T-helper 2 cell (primary cell): ENCODE measurements at places on chromosomes 7 and 10.
A peak's percentile ranks its signal among the peaks of the same experiment; 100 is the strongest.

DNA sequence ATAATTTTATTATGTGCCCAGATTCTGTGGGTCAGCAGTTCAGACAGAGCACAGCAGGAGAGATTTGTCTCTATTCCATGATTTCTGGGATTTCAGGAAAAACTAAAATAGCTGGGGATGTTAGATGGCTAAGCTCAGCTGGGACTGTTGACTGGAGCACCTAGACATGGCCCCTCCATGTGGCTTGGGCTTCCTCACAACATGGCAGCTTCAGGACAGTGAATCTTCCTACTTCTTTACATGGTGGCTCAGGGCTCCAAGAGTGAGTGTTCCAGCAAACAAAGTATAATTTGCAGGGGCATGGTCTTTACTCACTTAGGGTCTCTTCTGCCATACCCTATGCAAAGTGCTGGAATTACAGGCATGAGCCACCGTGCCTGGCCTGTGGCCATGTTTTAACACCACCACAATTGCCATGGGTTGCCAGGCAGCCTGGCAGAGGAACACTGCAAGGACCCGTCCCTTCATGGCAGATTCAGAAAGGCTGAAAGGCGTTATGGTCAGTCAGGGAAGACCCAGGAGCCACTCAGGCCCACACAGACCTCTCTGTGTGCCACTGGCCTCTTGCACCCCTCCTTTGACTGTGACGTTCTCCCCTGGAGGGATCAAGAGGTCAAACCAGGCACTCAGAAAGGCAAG, 50.8 kb upstream of the ZMIZ1 start:
- DNase-seq = no peak

DNA sequence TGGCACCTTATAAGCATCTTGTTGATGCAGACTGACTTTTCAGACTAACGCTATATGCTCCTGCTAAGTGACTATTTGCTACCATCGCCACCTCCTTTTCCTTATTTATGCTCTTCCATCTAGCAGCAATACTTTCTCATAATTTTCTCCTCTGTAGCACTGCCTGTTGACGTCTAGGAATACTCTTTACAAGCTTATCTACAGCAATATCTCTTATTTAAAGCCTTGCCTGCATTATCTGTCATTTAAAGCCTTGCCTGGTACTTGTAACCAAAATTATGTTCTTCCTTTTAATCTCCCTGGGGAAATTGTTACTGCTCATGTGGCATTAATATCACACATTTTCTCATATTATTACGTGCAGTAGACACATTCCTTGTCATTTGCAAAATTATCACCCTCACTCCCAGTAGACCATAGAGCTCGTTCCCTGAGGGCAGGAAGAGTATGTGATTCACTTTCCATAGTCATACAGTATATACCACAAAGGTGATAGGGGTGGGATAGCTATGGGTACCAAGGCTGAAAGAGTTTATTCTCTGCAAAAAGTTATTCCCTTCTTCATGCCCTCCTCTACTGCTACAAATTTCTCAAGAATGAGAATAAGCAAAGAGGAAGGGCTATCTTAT, 359.7 kb upstream of the PCDH15 start:
- no peak for DNase-seq

DNA sequence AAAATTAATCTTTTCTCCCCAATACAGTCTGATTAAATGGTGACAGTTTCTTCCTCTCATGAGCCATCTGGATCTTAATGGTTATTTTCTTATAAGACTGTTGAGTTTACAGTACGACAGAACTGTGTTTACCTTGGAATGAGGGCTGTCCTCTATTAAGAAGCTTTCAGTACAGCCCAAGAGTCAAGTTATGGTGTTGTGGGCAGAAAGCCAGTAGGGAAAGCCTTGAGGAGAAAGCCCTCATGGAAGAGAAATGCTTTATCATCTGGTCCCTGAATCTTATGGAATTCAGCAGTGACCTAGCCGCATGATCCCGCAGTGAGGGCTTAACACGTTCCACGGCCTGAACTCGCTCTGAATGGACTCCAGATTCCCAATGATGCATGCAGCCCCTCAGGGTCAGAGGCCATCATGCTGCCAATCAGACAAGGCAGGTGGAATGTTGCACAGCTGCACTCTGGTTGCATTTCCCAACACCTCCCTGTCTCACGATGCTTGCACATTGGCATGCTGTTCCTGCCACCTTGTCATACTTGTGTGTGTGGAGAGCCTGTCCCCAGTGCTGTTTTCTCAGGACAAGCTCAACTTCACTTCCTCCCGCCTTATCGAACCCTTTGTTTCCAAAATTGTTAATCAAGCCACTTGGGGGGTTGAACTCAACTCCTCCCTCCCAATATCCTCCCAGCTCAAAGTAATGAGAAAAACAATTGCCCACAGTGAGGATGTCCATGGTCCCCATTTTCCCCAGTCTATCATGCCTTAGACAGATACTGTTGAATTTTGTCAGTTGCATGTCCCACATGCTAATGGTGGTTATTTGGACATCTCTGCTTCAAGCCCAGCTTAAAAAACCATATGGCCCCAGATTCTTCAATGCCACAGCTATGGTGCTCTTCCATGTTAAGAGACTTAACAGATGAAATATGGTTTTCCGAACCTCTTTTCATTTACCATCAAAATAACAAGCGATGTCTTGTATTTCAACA, 211.1 kb upstream of the TCF7L2 start:
- DNase-seq = no peak

DNA sequence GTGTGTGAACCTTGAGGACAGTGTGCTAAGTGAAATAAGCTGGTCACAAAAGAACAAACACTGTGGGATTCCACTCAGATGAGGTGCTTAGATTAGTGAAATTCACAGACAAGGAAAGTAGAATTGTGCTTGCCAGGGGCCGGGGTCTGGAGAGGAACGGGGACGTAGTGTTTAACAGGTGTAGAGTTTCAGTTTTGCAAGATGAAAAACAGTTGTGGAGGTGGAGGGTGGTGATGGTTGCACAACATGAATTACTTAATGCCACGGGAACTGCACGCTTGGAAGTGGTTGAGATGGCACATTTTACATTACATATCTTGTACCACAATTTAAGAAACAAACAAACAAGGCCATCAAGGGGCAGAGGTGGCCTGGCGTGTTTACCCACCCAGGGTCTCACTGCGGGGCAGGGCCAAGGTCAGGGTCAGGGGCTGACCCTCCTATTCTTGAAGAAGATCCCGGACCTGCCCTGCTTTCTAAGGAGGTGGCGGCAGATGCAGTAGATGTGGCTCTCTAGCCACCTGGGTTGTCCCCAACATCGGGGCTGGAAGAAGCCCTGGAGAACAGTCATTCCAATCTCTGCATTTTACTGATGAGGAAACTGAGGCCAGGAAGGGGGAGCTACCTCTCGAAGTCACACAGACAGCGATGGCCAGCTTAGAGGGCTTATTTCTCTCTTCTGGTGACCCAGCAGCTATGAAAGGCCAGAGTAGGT, 91.5 kb upstream of the LRRC4 start:
- DNase-seq = no peak

DNA sequence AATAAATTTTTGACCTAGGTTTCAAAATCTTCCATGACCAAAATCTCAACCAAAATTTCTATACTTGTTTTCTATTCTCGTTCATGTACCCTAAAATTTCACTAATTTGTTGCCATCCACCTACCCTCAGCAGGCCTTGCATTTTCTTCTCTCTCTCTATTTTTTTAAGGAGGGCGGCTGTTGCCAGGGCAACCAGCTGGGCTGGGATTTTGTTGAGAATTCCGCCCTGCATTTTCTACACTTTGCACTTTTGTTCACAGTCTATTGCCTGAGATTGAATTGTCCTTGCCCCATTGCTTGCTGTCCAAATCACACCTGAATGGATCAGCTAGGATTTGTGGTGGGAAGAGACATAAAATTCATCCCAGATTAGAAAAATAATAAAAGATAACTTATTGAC, 657.5 kb upstream of the NRP1 start:
- no peak for DNase-seq

GRCh38 chr10:92696606-92697383, 7.0 kb downstream of the HHEX start:
- DNase-seq = no peak

DNA sequence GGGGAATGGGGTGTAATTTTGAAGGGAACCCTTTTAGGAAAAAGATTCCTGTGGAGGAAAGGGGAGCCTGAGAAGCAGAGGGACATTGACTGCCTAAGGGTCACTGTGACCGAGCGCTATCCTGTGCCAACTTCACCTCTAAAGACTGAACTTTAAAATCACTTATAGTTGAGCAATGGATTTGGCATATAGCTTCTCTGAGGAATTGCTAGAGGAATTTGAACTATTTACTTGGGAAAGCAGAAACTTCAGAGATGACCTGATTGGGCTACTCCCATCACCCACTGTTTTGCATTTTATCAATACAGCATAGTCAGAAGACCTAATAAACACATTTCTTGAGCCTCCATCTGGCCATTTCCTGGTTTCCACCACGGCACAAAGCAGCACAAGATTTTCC, 23.7 kb upstream of the WNT16 start:
- DNase-seq = no peak

DNA sequence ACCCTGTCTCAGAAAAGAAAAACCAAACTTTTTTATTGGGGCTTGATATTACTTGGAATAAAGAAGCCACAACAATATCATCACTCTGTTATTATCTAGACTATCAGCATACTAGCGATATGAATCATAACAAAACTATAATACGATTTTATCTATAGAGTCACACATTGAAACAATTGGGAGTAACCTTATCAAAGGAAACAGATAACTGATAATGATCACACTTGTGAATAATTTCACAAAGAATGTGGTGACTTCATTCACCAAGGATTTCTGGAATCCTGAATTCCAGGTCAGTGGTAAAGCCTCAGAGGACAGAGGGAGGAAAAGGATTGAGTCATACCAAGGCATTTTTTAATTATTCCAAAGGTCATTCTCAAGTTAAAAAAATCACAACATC, 32.1 kb upstream of the NMT2 start:
- no peak for DNase-seq

DNA sequence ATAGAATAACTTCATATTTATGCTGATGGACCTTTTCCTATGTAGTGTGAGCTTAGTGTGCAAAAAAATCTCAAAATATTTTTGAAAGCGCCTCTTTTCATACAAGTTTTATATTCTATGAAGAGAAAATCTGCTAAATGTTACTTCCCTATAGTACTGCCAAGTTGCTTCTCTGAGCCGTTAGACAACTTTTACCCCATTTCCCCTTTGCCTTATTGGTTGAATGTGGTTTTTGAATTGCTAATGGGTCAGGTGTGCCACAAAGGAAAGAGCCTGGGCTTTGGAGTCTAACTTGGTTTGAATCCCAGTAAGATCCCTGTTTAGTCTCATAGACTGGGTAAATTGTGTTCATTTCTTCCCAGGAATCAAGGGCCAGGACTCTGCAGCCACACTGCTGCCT, 261.5 kb downstream of the SNX10 start:
- DNase-seq = no peak

DNA sequence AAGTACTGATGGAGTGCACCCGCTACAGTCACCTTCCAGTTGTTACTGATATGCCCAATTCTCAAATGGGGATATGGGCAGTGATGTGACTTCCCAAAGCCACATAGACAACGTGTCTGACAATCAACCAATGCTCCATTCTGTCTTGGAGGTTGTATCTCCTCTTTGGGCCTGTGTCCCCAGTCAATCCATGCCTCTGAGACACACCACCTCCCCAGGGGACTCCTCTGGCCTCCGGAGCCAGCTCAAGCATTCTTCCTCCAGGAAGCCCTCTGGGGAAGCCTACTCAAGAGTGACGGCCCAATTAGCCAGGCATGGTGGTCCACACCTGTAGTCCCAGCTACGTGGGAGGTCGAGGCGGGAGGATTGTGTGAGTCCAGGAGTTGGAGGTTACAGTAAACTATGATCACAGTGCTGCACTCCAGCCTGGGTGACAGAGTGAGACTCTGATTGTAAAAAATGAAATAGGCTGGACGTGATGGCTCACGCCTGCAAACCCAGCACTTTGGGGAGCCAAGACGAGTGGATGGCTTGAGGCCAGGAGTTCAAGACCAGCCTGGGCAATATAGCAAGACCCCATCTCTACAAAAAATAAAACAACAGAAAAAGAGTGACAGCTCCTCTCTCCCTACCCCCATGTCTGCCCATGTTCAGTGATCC, 99.5 kb upstream of the TNRC18 start:
- DNase-seq = peak; percentile 41

DNA sequence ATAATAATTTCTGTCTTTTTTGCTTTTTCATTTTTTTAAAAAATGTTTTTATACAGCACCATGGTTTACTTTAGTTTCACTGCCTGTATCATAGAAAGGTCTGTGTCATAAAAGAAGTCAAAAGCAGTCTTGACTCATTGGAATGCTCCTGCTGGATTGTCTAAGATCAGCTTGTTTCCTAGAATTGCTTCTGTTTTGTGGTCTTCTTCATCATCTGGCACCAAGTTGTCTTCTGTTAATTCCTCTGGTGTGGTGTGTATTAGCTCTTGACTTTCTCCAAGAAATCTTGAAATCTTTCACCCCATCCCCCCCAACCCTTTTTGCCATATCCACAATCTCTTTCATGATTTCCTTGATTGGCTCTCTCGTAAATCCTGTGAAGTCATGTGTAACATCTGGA, 250.3 kb upstream of the CXCL12 start:
- no peak for DNase-seq

DNA sequence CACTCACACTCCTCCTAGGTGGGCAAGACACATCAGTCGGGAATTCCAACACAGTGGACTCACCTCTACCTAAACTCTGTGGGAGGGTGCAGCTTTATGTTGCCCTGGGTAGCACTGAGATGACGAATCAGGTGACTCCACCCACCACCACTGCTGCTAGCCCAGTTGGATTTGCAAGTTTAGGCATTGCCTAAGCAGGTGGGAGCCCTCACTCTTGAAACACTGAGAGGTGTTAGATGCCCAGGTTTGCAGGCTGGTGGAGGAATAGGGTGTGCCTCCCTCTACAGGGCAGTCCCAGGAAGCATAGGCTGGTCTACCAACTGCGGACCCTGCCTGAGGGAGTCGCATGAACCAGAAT, 708.9 kb downstream of the POM121L12 start:
- no peak for DNase-seq

GRCh38 chr10:101552442-101552841, 35.6 kb downstream of the POLL start:
- no peak for DNase-seq

DNA sequence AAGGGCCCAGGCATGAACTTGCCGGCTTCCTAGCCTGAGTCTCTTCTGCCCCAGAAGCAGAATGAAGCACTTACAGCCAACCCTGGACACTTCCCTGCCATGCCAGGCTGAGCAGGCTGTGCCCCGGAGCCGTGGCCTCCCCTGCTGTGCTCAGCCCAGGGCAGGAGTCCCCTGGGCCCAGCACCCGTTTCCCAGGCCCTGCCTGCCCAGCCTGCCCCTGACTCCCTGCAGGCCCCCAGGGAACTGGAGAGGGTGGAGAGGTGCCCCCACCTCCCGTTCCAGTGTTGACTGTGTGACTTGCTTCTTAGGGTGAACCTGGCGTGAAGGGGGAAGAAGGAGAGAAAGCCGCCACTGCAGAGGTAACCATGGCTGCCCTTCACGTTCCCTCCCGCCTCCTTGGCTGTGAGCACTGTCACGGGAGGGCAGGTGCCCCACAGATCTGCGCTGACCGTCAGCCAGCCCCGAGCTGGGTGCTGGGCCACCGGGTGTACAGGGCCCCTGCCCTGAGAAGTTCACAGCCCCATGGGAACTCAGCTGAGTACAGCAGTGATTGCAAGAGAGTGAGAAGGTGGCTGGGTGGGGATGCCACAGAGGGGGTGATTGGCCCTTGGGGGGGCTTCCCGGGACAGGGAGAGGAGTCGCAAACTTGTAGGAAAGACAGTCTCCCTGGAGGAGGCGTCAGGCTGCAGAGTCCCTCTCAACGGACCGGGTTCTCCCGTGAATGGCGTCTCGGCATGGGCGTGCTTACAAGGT, 75.9 kb downstream of the MYL10 start:
- no peak for DNase-seq

- no peak for DNase-seq
Observed at GRCh38 chr7:115782696-115783490, 247.7 kb downstream of the TFEC start.
